ENCODE measurements at places on chromosomes 13 and 19.

GRCh38 chr19:17620696-17621095 is 65.2 kb downstream of the COLGALT1 start:
- DNase-seq: no peak

DNA sequence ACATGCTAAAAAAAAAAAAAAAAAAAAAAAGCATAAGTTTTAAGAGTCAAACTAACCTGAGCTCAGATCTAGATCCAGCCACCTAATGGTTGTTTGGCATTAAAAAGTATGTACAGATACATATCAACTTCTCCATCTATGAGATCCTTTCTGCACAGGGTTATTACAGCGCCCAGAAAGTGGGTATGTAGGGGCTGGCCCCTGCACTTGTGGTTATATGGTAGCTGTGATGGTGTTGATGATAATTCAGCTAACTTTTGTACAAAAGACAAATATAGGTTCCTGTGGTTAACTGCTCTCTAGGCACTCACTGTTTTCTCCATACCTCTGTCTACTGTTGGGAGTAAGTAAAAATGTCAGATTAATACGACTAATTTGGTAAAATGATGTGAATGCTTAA is 81.7 kb downstream of the TNFRSF19 start:
- no peak for DNase-seq

DNA sequence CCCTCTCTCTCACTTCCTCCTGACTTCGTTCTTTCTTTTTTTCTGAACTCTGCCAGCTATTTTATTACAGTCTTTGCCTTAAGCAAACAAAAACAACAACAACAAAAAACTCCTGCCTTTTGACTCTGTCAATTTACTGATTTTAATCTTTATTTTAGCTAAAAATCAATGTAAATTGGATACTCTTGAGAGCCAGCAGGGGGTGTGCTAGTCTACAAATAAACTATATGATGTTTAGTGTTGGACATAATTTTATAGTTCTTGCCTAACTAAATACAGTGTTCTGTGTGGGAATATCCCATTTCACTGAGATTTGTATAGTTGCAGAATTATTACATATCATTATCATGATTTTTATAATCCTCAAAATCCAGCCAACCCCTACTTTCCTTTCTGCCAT is 1199.9 kb upstream of the SPRY2 start:
- no peak for DNase-seq

DNA sequence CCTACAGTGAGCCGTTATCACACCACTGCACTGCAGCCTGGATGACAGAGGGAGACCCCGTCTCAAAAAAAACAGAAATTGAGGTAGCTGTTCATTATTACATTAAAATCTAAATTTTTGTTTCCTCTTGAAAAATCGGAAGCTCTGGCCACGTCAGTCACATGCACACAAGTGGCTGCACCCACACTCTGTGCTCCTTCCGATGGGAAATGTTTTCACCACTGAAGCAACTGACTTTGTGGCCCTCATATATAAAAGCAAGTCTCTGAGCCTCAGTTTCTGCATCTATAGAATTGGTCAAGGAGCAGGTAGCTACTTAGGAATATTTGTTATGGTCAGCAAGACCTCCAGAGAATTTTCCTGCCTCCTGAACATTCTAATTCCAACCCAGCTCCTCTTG is 4.5 kb downstream of the LRRC25 start:
- no peak for DNase-seq

DNA sequence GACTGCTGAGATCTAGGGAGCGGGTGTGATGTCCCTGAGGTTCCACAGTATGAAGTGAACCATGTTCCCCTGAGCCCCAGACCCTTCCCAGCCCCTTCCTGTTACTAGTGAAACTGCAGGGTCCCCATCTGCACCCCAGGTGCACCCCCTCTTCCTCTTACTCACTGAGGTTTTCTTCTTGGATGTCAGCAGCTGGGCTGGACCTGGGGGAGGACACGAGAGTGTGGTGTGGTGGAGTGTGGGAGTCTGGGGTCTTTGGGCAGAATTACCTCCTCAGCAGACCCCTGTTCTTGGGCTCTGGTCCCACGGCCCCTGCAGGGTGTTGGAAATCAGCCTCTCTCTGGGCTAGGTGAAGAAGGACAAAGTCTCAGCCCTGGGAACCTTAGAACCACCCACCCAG is 3.3 kb upstream of the LILRA6 start:
- DNase-seq: no peak

- DNase-seq: no peak
Observed at GRCh38 chr19:41478875-41479756, 36.2 kb downstream of the ERICH4 start.

- DNase-seq: no peak
Observed at GRCh38 chr13:29752175-29752574, 98.2 kb downstream of the UBL3 start.

DNA sequence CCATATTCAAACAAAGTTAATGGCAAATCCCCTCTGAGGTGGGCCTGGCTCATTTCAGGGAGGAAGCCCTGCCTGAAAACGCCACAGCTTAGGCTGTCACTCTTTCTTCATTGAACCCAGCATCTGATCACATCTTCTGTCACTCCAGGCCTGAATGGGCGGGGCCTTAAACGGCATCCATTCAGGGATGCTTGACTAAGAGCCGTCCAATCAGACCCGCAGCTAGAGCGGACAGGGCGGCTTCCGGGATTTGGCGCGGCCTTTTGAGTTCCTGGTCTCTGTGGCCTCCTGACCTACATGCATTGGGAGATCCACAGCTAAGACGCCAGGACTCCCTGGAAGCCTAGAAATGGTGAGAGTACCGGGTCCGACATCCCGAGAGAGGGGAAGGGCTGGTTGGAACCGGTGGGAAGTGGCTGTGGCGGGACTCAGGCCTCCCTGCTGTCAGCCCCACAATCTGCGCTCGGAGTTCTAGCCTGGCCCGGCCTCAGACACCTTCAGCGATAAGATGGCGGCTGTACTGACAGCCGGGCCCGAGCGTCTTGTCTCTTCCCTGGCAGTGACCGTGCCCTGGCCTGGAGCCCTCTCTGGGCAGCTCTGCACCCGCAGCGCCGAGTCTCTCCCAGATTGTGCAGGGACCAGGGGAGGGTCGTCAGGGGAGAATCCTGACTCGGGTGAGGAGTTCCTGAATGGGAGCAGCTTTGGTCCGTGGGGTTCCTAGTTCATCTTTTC is at the start of gene ZNF723:
Gene ZNF723 (plus strand): TSS at position 261 of the 732 bp plus-strand sequence. CDS start 89 bp downstream, at position 350.
- no peak for DNase-seq

All from H54 (cell line).